ENCODE measurements at places on chromosomes 1 and 21.

- DNase-seq, result no peak
Observed at GRCh38 chr21:16216288-16216962, 486.6 kb downstream of the USP25 start.

GRCh38 chr1:16420424-16421118 is 16.7 kb downstream of the SPATA21 start:
- DNase-seq, result no peak

GRCh38 chr1:90048043-90048442 is 53.1 kb downstream of the ZNF326 start:
- no peak for DNase-seq

GRCh38 chr1:180571060-180571831 is 12.5 kb downstream of the OVAAL start:
- no peak for DNase-seq

GRCh38 chr1:167276969-167277368 is 56.3 kb downstream of the POU2F1 start:
- peak; percentile 58 for DNase-seq

Data from choroid plexus epithelial cell (primary cell).